ENCODE measurements at places on chromosomes 2 and 18.

GRCh38 chr2:102282678-102283091 is 28.7 kb upstream of the IL1RL1 start:
- DNase-seq = no peak

DNA sequence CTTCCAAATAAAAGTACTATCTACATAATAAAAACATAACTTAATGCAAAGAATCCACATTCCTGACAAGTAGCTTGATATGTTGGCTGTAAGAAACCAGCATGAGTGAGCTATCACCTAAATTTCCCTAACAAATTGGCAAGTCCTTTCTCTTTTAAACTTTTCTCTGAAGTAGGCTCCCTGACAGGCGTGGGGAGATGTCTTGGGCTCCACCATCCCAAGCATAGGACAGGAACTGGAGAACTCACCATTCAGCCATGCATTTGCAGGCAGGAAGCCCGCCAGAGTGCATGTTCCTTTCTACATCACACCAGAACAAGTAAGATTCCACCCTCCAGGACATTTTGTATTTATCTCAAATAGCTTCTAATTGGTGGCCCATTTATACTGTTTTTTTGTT is 921.9 kb upstream of the CELF4 start:
- DNase-seq = no peak

- no peak for DNase-seq
Measured at GRCh38 chr2:74037379-74037860, 52.7 kb downstream of the TET3 start.

GRCh38 chr2:231330311-231330710 is 65.2 kb upstream of the B3GNT7 start:
- DNase-seq = no peak

GRCh38 chr2:68236876-68237275 is 15.5 kb downstream of the PPP3R1 start:
- no peak for DNase-seq

DNA sequence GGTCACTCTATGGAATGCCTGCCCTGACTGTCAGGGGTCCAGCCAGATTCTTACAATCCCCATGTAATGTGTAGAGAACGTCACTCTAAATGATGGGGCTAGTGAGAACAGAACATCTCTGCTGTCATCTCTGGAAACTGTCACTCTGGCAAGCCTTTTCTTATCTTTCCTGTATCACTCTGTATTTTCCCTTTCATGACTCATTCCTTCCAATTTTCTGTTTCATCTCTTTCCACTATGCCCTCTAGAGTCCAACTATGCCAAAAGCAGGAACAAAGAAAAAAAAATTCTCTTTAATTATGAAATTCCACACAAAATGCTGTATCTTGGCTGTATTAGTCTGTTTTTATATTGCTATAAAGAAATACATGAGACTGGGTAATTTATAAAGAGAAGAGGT is 608.8 kb downstream of the ADCYAP1 start:
- DNase-seq = no peak

DNA sequence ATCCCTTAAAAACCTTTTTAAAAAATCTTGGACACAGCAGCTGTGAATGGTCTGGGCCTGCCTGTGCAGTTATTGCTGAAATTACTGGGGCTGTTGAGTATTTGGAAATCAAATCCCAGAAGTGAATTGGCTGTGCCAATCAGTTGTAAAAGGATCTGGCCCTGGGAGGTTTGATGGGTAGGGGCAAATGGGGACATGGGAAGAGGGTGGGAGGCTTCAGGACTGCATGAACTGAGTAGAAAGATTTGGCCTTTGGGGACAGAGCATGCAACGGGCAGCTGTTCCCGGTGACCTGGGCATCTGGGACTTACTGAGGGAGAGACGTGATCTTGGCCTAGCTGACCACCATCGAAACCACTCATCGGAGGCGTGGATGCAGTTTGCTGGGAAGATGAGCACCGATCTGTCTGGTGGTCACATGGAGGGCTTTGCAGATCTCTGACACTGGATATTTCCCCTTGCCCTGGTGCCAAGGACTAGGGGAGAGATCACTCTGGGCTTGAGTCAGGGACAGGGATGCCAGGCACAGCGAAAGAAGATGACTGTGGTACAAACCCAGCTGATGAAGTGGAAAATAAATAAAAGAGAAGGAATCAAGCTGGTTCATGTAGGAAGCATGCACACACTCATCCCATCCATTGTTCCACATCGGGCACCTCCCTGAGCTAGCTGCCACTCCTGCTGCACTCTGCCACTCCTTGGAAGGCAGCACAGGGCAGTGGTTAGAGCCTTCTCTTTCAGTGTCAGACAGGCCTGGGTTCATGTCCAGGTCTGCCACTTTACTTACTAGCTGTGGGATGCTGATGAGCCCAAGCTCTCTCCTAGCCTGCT is 58.4 kb downstream of the SEMA4F start:
- no peak for DNase-seq

All from esophagus squamous epithelium (tissue), 5 donors.